Glutamatergic neuron (in vitro differentiated cells): ENCODE measurements at places on chromosomes 11 and 22. TPM values are rescaled to one million over a fixed set of nuclear protein-coding genes. Genes with fewer than 3 reads are reported as not detected.

The MGAT3 gene
- 12.8 TPM for total RNA-seq

The APOL5 gene
- total RNA-seq: not detected

The SPON1 gene
- total RNA-seq: 0.81 TPM

The CAT gene
- total RNA-seq: 22.9 TPM

The RASD2 gene
- total RNA-seq: 0.20 TPM

DNA sequence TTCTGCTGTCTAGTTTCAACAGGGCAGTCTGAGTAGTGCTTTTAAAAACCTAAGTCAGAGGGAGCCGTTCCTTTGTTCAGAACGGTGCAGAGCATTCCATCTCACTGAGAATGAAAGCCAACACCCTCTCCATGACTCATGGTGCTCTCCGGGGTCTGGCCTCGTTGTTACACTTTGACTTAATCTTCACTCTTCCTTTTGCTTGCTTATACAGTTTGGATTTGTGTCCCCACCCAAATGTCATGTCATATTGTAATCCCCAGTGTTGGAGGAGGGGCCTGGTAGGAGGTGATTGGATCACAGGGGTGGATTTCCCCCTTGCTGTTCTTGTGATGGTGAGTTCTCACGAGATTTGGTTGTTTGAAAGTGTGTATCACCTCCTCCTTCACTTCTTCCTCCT is 292.2 kb downstream of the ST3GAL4 start:
- no peak for DNase-seq

DNA sequence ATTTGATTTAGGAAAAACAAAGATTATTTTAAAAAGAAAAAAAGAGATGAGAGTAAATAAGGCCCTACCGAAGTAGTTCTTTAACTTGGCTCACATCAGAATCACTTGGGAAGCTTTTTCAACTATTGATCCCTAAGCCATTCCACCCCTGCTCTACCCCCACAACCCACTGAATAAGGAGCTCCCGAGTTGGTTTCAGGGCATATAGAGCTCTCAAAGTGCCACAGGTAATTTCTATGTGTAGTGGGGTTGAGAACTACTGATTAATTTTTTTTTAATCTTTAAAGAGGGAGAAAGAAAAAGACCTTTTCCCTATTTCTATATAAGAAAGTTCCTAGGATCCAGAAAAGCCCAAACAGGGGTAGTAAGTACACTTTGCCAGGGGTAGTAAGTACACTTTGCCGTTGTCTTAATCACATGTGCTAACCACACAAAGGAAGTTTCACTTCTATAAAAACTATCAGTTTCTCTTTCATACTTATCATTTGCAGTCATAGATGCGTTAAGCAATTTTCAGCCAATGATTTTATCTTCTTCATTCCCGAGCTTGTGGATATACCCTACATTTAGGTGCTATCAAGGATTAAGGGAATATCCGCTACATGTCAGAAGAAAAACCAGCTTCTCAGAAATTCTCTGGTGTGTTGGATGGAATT is 108.4 kb upstream of the ZC3H12C start:
- no peak for DNase-seq

- DNase-seq: no peak
Observed at GRCh38 chr11:103053997-103054396, 38.0 kb downstream of the DCUN1D5 start.

GRCh38 chr11:15672825-15673224 is 558.1 kb downstream of the INSC start:
- DNase-seq: no peak

DNA sequence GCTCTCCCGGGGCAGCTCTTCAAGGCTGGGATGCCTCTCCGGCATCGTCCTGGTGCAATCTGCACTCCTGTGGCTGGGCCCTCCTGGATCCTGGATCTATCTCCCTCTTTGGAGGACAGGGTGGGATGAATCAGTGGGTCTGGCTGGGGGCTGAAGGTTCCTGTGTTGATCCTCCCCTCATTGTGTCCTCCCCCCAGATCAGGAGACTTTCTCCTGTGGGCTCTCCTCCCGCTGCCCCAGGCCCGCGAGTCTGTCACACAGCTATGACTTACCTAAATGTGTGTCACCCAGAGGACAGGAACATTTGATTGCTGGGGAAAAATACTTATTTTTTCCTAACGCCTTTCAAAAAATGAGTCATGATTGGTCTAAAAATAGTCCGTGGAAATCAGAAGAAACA is 106.8 kb upstream of the NECTIN1 start:
- DNase-seq: peak; percentile 5

- no peak for DNase-seq
Observed at GRCh38 chr22:41289671-41290070, 3.7 kb upstream of the RANGAP1 start.

DNA sequence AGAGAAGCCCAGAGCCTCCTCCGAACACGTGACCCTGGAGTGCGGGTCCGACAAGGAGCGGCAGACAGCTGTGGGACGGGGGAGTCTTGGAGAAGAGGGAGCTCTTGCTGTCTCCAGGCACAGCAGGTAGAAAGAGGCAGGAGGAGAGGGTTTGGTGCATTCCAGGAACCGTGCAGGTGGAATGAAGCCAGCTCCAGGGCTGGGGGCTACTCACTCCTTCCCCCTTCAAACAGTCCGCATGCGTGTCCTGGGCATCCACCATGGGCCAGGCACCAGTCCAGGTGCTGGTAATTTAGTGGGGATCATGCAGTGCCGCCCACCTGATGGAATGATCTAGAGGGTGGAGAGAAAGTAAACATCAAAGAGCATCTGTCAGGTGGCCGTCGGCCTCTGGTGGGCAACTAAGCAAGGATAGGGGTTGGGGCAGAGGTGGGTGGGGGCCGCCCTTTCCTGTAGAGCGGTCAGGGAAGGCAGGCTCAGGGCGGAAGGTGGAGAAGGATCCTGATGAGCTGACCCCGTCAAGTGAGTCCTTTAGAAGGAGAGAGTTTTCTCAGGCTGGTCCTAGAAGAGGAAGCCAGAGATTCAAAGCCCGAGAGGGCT is 850.0 kb downstream of the TBC1D22A start:
- DNase-seq: no peak

GRCh38 chr11:67544616-67545242 is 21.5 kb upstream of the CABP2 start:
- no peak for DNase-seq

GRCh38 chr11:57307666-57308270 is 17.0 kb downstream of the TNKS1BP1 start:
- no peak for DNase-seq

- DNase-seq: no peak
Observed at GRCh38 chr11:32613500-32614151, 30.0 kb downstream of the EIF3M start.

- no peak for DNase-seq
Observed at GRCh38 chr11:86214710-86215109, 29.8 kb upstream of the EED start.

GRCh38 chr22:31977141-31977841 is 33.0 kb downstream of the YWHAH start:
- DNase-seq: peak; percentile 92

- no peak for DNase-seq
Observed at GRCh38 chr11:102874852-102875251, at the start of gene MMP12. TSS of gene MMP12 (minus strand) at chr11:102874982. CDS start at chr11:102874937, 45 bp downstream.

DNA sequence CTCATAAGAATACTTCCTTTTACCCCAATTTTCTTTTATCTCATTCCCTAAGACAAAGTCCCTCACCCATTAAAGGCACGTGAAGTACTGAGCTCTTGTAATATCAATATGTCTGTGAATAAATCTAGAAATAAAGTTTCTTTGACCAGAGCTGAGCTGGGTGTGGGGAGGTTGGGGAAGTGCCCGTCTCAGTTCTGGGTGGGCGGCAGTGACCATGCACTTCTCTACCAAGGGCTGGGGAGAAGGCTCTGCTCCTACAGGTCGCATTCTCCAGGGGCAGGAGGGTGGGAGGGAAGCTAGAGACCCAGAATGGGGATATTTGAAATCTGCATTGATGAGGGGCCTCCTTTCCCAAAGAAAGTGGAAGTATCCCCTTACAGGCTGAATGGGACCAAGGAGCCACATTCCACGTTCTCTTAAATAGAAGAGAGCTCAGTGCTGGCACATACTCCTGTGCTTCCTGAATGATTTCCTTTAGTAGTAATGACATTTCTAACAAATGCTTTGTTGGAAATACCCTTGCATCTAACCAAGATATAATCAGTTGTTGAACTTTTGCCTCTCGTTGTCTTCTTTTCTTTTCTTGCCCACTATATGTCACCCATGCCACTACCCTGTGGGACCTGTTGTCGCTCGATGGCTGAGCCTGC is 16.1 kb downstream of the RBX1 start:
- DNase-seq: no peak
